ENCODE measurements at places on chromosomes 5 and 9. TPM values are rescaled to one million over a fixed set of nuclear protein-coding genes. Genes with fewer than 3 reads are reported as not detected.

Gene ASS1
- total RNA-seq, result 88.3 TPM

Gene DMRT3
- not detected for total RNA-seq

Gene FBXW5
- 115 TPM for total RNA-seq

Gene ANKS6
- 16.4 TPM for total RNA-seq

Gene PTGDS
- 10.8 TPM for total RNA-seq

Gene TESK1
- 13.0 TPM for total RNA-seq

Gene SPATA31C2
- under 0.01 TPM for total RNA-seq

Gene SNX2
- 65.4 TPM for total RNA-seq

Gene PCDHB6
- under 0.01 TPM for total RNA-seq

Gene BARHL1
- total RNA-seq, result not detected

Gene LCN12
- total RNA-seq, result not detected

Gene ANGPTL2
- total RNA-seq, result 19.9 TPM

Gene COL27A1
- total RNA-seq, result 23.3 TPM

Gene HACD4
- total RNA-seq, result 10.0 TPM

Gene SPATA31D4
- total RNA-seq, result not detected

Gene ABO
- total RNA-seq, result not detected

DNA sequence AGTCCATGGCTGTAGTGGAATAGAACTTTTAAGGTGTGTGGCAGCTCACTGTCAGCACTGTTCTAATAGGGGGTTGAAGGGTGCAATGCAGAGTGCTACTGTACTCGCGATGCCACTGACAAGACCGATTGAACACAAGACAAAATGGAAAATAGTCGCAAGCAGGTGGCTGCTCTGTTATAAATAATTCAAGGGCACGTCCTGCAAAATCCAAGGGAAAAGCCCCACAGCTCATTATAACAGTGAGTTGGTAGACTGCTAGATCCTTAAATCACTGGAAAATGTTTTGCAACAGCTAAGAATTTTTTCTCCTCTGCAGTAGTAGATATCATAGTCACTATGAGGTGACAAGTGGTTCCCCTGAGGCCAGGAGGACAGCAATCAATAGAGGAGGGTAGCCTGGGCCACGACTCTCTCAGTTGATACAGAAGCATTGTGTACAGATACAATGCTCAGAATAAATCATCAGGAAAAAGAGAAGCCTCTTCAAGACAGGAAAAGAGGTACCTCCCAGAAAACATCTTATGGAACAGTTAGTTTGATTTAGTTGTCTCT lies 926.3 kb downstream of the TLE4 start:
- no peak for DNase-seq

- DNase-seq, result peak; percentile 14
These were observed 423 bp upstream of the NUP214 start for GRCh38 chr9:131125038-131125287.

- DNase-seq, result no peak
These were observed 34.4 kb upstream of the NSMF start for GRCh38 chr9:137493364-137494103.

GRCh38 chr9:73200694-73201452 lies 49.2 kb downstream of the ANXA1 start:
- DNase-seq, result peak; percentile 40

DNA sequence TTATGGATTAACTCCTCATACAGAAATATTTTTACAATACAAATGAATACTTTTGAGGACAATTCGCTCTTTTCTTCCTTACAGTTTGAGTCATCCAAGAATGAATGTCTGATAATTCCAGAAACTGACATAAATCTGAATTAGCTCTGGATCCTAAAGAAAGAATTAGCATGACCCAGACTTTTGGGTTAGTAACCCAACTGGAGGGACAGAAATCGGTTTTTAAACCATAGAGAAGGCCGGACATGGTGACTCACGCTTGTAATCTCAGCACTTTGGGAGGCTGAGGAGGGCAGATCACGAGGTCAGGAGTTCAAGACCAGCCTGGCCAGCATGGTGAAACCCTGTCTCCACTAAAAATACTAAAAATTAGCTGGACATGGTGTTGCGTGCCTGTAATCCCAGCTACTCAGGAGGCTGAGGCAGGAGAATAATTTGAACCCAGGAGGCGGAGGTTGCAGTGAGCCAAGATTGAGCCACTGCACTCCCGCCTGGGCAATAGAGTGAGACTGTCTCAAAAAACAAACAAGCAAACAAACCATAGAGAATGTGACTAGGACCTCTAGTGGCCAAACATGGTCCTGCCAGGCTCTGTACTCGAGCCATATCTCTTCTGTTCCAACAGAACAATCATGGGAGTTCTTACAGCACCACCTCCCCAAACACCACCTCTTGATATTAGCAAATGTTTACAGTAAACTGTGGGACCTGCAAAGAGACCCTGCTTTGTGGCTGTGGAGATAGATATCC lies 44.8 kb downstream of the LURAP1L start:
- DNase-seq, result peak; percentile 20

DNA sequence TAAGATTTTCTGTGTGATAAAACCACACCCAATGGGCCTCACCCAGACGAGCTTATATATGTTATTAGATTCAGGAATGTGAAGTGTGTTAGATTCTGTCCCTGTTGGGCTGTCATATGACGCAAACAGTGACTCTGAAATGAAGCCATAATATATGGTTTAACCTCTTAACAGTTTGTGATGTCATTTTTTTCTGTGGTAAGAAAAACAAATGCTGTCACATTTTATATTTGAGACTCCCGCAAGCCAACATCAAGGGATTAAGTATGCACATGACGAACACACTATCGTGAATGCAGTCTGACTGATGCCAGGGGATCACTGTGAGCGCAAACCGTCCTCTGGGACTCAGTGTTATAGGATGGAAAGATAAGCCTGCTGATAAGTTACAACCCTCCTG lies 321.7 kb downstream of the SH3GL2 start:
- DNase-seq, result peak; percentile 38

DNA sequence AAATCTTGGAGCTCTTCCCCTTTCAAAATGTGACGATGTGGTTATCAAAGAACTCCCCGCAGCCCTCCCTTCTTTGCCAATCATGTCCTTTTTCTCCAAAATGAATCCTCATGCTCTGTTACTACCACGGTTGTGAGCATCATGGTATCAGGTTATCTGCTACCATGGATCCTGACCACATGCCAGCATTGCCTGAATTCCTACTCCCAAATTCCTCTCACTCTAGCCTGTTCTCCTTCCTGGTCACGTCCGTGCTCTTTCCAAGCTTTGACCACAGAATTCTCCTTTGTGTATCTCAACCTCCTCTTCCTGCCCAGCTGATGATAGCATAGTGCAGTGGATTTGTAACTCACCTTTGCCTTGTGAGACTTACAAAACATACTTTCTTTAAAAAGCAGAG lies 59.5 kb upstream of the FBXL7 start:
- no peak for DNase-seq

GRCh38 chr5:12522116-12522515 lies 617.9 kb upstream of the CTNND2 start:
- DNase-seq, result no peak

GRCh38 chr5:75558981-75559632 lies 47.4 kb downstream of the POLK start:
- DNase-seq, result no peak

- DNase-seq, result no peak
These were observed 503.0 kb downstream of the SPATA31D1 start for GRCh38 chr9:82491604-82492003.

- DNase-seq, result no peak
These were observed 234.1 kb downstream of the AUH start for GRCh38 chr9:91127653-91128052.

GRCh38 chr9:105646879-105647594 lies 15.2 kb upstream of the TAL2 start:
- DNase-seq, result no peak

DNA sequence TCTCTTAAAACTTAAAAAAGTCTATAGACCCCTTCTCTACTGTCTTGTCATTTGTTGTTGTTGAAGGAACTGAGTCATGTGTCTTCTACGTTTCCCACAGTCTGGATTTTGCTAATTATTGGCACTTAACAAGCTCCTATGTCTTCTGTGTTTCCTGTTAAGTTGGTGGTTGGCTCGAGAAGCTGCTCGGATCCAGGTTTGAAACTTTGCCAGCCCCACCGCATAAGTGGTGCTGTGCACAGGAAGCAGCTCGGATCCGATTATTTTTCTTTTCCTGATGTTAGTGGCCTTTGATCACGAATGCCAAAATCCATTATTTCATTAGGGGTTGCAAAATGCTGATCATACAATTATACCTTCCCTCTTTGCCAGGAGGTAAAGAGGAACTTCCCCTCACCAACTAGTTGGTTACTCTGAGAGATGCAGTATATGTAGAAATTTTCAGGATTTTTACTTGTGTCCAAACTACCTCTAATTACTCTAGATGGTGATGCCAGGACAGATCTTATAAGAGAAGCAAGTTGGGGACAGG lies 186.5 kb downstream of the NSG2 start:
- DNase-seq, result no peak

GRCh38 chr5:2742921-2743679 lies 8.4 kb downstream of the IRX2 start:
- no peak for DNase-seq

DNA sequence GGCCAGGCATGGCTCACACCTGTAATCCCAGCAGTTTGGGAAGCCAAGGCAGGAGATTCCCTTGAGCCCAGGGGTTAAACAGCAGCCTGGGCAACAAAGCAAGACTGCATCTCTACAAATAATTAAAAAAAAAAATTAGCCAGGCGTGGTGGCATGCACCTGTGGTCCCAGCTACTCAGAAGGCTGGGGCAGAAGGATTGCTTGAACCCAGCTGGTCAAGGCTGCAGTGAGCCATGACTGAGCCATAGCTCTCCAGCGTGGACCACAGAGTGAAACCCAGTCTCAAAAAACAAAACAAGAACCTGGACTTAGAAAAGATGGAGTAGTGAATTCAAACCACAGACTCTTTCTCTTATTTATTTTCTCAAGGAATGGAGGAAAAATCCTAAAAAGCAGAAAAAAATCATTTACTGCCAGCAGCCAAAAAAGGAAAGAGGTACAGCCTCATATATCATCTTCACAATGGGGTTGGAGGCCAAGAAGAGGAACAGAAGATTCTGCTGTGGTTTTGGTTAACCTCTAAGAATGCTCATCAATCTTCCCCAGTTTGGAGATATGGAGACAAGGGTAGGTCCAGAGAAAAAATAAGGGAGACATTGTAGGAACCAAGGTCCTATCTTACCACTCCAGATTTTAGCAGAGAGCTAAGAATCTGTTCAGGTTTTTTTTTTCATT lies 40.0 kb upstream of the MYO10 start:
- no peak for DNase-seq

DNA sequence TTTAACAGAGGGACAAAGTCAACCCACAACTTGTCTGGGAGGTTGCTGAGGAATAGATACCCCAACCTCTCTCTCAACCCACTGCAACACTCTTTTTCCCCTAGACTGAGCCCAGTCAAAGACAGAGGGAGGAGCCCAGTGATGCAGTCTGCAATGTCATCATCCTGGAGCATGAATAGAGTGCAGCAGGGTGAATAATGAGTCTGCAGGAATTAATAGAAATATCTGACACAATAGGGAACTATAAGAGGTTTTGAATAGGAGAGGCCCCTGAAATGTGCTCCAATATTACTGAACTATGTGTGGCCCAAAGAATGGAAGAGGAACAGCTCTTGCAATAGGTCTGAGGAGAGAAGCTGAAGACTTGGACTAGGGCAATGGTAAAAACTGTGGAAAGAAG lies 59.1 kb downstream of the PDCD1LG2 start:
- DNase-seq, result no peak

DNA sequence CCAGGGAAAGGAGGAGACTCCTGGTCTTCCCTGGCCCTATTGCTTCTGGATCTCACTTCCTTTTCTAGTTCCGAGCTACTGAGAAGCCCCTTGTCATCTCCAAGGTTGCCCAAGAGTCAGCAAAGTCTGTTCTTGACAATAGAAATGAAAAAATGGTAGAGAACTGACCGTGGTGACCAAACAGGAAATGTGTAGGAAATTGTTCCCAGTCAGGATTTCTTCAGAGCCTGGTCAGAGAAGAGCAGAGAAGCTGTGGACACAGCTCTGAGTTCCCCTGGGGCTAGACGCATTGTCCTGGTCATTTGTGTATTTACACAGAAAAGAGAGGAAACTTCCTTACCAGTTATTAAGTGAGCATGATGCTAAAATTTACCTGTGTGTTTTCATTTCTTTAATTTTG lies 35.6 kb downstream of the S1PR3 start:
- DNase-seq, result no peak

DNA sequence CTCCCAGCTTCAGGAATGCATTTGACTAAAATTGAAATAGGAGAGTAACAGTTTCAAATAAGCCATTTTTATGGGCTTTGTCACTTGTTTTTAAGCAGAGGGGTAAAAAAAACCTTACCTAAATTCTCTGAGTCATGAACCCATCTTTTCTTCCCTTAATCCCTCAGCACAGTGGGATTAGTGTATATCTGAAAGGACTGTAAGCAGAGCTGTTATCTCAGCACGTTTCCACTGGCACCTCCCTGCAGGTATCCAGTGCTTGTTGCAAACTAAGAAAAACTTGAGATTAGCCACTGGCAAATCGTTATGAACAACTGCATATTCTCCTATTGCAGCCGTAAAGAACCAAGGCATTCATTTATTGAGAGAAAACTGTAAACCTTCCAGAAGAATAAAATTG lies 872.7 kb downstream of the EFNA5 start:
- DNase-seq, result no peak

GRCh38 chr9:115276621-115277020 lies 158.7 kb upstream of the TNC start:
- no peak for DNase-seq

GRCh38 chr5:2141254-2142000 lies 258.7 kb upstream of the IRX4 start:
- no peak for DNase-seq

- no peak for DNase-seq
These were observed 19.4 kb downstream of the SPACA9 start for GRCh38 chr9:132898051-132898450.

DNA sequence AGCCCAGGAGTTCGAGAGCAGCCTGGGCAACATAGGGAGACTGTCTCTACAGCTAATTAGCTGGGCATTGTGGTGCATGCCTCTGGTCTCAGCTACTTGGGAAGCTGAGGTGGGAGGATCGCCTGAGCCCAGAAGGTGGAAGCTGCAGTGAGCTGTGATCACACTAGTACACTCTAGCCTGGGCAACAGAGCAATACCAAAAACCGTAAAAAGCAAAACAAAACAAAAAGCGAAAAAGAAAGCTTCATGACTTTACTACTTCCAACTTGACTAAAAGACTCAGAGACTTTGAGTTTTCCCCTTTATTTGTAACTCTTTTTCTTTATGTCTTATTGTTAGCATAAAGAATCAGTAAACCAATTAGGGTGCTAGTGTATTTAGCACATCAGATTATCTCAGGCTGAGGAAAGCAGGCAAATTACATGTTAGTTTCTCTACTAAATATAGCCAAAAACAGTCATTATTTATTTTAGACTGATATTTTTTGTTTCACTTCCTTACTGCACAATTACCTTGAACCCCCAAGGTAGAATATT lies 5.4 kb downstream of the RAD17 start:
- DNase-seq, result no peak

- DNase-seq, result no peak
These were observed 80.0 kb downstream of the OXCT1 start for GRCh38 chr5:41790038-41790776.

GRCh38 chr5:160233215-160233614 lies 3.9 kb downstream of the FABP6 start:
- DNase-seq, result no peak
